Colonic mucosa (tissue), 4 donors: ENCODE measurements at places on chromosomes 7 and 10. TPM values are rescaled to one million over a fixed set of nuclear protein-coding genes. Genes with fewer than 3 reads are reported as not detected.

DNA sequence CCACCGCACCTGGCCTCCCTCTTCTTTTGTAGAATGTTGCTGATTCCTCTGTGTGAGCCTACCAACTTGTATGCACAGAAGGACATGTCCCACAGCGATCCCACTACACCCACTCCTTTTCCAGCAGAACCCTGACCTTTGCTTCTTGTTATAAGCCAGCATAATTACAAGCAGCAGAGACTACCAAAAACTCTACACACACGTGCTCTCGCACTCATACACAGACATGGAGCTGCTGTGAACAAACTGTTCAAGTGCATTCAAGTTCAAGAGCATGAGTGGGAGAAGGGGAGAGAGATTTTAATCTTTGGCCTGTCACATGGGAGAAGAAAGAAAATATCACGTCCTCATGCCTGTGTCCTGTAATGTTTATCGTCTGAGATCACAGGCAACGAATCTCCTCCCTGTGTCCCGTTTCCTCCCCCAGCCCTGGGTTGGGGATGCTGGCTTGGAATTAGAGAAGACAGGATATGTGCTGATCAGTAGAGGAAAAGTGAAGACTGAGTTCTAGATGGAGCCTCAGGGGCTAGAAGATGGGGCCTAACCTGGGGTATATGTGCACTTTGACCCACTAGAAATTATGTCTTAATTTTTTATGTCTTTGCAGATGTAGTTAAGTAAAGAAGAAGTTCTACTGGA lies 79.6 kb downstream of the NHLRC2 start:
- no peaks in the 10 kb centered on the region for H3K4me1 ChIP-seq
- H3K36me3 ChIP-seq = no peaks in the 10 kb centered on the region
- H3K27me3 ChIP-seq = no peaks in the 10 kb centered on the region
- H3K27ac ChIP-seq = no peak overlapping the region
- no peak for DNase-seq
- H3K4me3 ChIP-seq = no peak overlapping the region

DNA sequence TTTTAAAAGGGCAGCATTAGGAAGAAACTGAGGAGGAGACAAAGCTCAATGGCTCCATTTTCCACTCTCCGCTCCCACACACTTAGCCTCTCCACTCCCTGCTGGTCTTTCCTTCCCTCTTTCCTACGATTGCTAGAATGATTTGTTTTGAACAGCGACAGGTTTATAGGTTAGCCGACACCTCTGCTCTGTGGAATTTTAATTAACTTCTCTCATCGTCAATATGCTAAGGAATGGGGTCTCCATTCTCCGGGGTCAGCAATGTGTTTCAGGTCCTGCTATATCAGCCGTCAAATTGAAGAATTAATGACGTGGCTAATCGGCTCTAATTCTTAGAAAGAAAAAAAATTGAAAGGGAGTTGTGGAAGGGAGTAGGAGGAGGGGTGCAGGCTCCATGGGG lies 28.9 kb downstream of the FBXW4 start:
- no peak for DNase-seq
- H3K27ac ChIP-seq = no peak overlapping the region
- no peaks in the 10 kb centered on the region for H3K27me3 ChIP-seq
- H3K36me3 ChIP-seq = no peaks in the 10 kb centered on the region

DNA sequence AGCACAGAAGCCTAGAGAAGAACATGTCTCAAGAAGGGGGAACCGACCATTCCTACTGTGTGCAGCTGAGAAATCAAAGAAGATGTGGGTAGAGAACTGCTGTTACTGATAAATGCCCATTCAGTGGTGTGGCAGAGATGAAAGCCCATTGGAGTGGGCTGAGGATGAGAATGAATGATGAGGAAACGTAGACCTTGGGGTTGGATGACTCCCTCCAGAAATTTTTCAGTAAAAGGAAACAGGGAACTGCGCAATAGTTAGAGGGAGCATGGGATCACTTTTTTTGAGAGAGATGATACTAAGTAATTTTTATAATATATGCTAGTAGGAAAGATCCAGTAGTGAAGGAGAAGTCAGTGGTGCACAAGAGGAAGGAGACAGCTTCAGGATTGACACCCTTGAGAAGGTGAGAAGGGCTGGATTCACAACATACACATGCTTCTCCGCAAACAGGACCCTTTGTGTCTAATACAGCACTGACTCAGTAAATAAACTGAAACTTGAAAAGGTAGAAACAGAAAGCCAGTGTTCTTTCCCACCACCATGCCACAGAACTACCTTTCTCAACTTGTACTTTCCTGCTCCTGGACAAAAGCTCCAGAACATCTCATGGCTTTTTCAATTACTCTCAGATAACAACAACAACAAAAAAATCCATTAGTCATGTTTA lies 104.7 kb upstream of the IL6 start:
- no peaks in the 10 kb centered on the region for H3K27me3 ChIP-seq
- no peak overlapping the region for H3K27ac ChIP-seq

- H3K27me3 ChIP-seq = no peaks in the 10 kb centered on the region
- H3K4me3 ChIP-seq = no peak overlapping the region
- H3K4me1 ChIP-seq = no peaks in the 10 kb centered on the region
- H3K36me3 ChIP-seq = no peaks in the 10 kb centered on the region
- H3K27ac ChIP-seq = no peak overlapping the region
- DNase-seq = no peak
Observed at GRCh38 chr10:89115876-89116627, 91.1 kb downstream of the CH25H start.

Gene OIT3
- 0.15 TPM for total RNA-seq

Gene MRLN
- total RNA-seq = not detected

Gene CYP2W1
- total RNA-seq = 2.7 TPM
